ENCODE measurements at places on chromosomes 6 and 20. TPM values are rescaled to one million over a fixed set of nuclear protein-coding genes. Genes with fewer than 3 reads are reported as not detected.

GRCh38 chr6:32664827-32665362 is 1.6 kb downstream of the HLA-DQB1 start:
- DNase-seq, result no peak

DNA sequence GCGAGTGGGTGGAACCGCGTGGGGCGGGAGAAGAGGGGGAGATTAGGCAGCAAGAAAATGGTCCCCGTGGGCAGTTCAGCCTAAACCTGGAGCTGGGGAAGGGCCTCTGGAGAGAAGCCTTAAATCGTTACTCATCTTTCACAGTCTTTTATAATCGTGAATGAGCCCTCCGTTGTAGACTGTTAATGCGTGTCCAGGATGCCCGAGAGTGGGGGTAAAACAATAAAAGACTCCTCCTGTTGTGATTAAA is 11.0 kb upstream of the ELOVL5 start:
- DNase-seq, result no peak

Gene ANGPT4
- 0.05 TPM for total RNA-seq

Gene GLP1R
- not detected for total RNA-seq

DNA sequence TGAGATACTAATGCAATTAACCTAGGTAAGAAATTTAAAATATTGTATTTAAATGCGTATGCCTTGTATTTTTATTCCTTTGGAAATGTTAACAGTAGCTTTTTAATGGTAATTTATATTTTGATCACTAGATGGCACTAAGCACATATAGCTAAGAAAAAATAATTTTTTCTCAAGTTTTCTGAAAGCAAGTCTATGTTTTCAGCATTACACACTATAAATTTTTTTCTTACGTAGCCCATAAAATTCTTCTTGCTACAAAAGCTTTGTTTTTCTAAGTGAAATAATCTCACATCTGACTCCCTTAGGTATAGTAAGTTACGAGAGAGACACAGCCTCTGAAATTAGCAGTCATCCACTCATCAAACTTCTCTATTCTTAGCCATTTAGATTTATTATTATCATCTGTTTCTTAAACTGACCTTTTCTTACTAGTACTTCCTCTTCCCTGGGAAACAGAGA is 35.7 kb downstream of the TSPYL4 start:
- DNase-seq, result no peak

DNA sequence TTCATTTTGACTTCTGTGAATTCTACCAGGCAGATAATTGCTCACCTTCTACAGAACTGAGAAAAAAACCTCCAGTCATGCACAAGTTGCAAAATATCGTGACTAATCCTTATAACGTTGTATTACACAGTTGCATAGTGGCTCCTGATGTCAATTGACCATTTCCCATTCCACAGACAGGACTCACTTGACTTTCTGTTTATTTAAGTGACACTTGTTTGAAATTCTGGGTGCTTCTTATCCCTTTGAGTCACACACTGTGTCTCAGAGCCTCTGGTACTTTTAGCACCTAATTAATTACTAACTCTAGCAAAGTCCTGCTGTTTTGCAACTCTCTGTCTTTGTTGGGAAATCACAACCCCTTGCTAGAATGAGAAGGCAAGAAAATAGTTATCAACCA is 16.2 kb upstream of the RSPO3 start:
- peak; percentile 64 for DNase-seq

Gene PPP1R3G
- total RNA-seq, result 0.22 TPM

Gene HLA-DQA1
- not detected for total RNA-seq

- DNase-seq, result no peak
These were observed 289.2 kb upstream of the FOXQ1 start for GRCh38 chr6:1022719-1023118.

DNA sequence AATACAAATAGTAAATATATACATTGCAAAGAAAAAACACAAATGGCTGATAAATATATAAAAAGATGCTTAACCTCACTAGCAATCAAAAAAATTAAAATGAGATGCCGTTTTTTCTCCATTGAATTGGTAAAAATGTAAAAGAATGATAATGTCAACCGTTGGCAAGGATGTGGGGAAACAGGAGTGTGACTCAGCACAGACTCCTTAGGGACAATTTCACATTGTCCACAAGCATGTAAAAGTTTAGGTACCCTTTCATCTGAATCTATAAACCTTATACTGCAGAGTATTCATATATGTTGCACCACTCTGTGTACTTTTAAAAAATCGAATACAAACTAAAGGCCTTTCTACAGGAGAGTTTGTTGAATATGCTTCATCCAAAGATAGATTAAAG is 143.1 kb upstream of the RREB1 start:
- no peak for DNase-seq

DNA sequence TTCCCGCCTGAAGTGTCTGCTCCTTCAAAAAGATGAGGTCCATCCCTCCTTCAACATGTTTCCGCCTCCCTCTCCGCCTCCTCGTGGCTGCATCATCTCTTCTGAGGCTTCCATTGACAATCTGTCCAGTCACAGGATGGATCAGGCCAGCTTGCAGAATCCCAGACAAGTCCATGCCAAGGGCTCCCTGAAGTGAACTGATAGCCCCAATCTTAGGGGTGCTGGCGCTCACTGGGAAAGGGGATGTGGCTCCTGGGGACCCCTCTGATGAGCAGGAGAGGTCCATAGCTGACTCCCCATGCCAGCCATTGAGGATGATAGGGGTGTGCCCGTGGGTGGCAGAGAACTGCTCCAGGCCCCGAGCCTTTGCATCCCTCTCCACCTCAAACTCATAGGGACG is 48.6 kb upstream of the EMILIN3 start:
- no peak for DNase-seq

- no peak for DNase-seq
These were observed 53.3 kb downstream of the APCDD1L start for GRCh38 chr20:58461899-58462298.

GRCh38 chr20:17589161-17589834 is 19.4 kb downstream of the DSTN start:
- no peak for DNase-seq

- DNase-seq, result no peak
These were observed 28.5 kb upstream of the PAK5 start for GRCh38 chr20:9867196-9867980.

Gene SPATS1
- not detected for total RNA-seq

DNA sequence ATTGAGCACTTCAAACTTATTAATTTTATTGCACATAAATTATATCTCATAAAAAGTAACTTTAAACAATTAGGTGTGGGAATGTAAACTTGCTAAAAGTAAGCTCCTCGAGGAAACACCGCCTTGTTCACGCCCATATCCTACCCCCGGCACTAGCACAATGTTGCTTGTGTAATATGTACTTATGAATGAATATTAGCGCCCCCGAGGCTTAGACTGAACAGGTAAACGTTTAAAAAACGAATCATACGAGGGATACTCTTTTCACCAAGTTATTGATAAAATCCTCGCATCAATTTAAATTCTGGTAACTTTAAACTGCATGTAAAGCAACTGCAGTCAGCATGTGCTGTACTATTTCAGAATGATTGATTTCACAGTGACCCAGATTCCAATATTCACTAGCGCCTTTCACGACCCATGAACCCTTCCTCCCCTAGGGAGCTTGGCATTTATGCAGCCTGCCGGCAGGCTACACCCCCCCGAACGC is 637 bp downstream of the TFB1M start:
- DNase-seq, result no peak

Gene PBOV1
- not detected for total RNA-seq

Gene NAPB
- total RNA-seq, result 6.4 TPM

GRCh38 chr6:25086500-25087091 is 150.8 kb upstream of the RIPOR2 start:
- DNase-seq, result no peak

DNA sequence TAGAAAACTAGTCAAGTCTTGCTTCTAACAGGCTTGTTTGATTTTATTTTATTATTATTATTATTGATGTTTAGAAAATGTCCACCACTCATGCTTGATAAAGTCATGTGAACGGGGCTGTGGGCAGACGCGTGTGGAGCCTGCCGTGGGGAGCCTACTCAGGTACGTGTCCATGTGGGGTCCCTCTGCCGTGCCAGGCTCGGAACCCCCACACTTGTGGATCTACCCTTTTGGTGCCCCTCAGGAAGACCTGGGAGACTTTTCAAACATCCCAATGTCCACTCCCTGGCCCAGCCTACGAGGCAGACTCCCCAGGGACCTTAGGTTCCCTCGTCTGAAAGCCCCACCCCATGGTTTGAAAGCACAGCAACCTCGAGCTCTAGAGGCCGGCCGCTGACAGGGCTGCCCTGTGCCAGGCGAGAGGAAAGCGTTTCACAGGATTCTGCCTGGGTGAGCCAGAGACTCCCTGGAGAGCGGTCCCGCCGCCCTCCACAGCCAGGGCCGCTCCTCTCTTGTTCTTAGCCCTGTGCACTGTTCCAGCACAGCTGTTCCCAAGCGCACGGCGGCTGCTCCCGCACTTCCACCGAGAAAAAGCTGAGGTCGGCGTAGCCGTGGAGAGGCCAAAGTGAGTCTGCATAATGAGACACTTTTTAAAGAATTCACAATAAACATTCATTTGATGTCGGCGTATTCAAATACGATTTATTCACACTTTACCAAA is 249.7 kb downstream of the TTLL2 start:
- DNase-seq, result no peak

Gene LY6G6F
- not detected for total RNA-seq

Gene OR2B2
- total RNA-seq, result not detected

- no peak for DNase-seq
These were observed 78.5 kb downstream of the CBFA2T2 start for GRCh38 chr20:33568378-33568777.

GRCh38 chr6:46484081-46484820 is 7.0 kb downstream of the RCAN2 start:
- no peak for DNase-seq

GRCh38 chr20:60804240-60804917 is 447.7 kb upstream of the CDH4 start:
- DNase-seq, result no peak

DNA sequence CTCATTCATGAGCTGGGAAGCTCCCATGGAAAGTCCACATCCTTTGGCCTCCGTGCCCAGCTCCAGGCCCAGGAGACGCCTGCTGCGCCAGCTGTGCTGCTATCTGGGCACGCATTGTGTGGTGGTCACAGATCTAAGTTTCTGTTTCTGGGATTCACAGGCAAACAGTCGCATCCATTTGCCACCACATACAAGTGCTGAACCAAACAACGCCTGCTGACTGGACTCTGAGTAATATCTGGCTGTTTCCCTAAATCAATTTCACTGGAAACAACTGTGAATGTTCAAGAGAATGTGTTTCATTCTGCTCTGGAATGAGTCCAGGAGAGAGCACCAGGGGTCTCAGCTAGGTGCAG is 45.5 kb downstream of the IRF4 start:
- peak; percentile 30 for DNase-seq

Gene PI16
- total RNA-seq, result not detected

- peak; percentile 67 for DNase-seq
These were observed 75.3 kb upstream of the MRAP2 start for GRCh38 chr6:83958241-83958685.

Gene UNC5CL
- total RNA-seq, result 0.62 TPM

- DNase-seq, result no peak
These were observed 89.8 kb downstream of the MYB start for GRCh38 chr6:135270676-135271536.

- DNase-seq, result no peak
These were observed 138.9 kb downstream of the CDK19 start for GRCh38 chr6:110676396-110676795.

Gene RIPOR3
- 0.07 TPM for total RNA-seq

Gene C6orf163
- 0.72 TPM for total RNA-seq

DNA sequence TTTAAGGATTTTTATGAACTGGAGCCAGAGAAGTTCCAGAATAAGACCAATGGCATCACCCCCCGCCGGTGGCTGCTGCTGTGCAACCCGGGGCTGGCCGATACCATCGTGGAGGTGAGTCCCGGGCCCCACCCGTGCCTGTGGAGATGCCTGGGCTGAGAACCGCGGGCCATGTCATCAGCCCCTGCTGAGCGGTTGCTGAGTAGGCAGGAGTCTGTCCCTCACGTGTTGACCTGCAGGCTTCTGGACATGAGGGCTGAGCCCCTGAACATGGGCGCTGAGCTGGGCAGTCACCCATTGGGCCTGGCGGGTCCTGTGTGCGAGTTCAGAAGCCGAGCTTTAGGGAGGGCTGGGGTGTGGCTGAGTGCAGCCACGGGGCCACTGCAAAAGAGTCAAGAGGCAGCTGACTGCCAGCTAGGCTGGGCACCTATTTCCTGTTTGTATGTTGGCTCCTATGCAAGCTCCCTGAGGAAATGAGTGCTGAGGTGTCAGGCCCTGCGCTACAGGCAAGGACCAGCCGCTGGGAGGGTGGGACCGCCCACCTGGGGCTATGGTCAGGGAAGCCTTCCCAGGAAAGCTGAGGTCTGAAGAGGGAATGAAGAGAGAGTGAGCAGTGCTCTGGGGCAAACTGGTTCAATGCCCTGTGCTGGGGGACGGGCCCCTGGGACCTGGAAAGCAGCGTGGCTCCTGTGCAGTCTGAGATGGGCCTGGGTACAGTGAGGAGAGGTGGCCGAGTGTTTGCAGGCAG is 34.3 kb downstream of the PYGB start:
- no peak for DNase-seq

DNA sequence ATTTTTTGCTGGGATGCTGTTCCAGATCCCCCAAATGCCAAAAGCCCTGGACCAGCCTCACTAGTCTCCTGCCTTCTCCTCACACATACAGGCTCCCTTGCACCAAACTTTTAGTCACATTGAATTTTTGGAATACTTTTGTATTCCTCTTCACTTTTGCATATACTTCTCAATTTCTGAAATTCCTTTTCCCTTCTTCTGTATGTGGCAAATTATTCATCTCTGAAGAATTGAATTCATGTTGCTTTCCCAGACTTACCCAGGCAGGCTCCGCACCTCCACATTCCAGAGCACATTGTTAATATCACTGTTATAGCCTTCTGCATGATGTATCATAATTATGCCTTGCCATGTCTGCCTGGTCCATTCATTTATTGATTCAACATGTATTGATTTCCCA is 255.3 kb upstream of the POU3F2 start:
- no peak for DNase-seq

- DNase-seq, result no peak
These were observed 768 bp upstream of the FYN start for GRCh38 chr6:111874025-111874415.

Gene STMND1
- 0.22 TPM for total RNA-seq

Gene CTAGE9
- not detected for total RNA-seq

DNA sequence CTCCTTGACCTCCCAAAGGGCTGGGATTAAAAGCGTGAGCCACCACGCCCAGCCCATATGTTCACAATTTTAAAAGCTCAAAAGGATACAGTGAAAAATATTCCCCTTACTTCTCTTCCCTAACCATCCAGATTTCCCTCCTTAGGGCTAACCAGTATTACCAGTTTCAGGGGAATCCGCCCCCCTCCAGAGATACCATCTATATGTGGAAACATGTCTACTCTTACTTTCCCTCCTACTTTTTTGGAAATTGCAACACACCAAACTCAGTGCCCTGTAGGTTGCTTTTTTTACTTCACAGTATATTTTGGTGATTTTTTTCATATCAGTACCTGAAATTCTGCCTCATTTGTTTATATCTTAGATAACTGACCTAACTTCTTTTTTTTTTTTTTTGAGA is 6.9 kb upstream of the RPL10A start:
- no peak for DNase-seq

DNA sequence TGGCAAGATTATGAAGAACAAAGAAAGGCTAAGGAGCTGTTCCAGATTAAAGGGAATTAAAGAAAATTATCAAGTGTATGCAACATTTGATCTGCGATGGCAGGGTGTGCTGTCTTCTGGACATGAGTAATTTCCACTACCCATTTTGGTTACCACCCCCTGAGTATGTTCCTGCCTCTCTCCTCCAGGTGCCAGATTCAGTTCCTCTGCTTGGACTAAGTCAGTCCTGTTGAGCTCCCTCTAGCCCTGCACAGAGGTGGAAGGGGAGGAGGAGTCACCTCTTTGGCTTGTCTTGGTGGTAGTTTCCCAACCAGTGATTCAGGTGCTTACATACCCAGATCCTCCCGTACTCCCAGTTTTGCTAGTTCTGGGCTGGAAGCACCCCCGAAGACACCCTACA is 22.2 kb upstream of the SNRPB2 start:
- DNase-seq, result no peak

Data from A172 (cell line).